ENCODE measurements at places on chromosomes 6 and 20.

DNA sequence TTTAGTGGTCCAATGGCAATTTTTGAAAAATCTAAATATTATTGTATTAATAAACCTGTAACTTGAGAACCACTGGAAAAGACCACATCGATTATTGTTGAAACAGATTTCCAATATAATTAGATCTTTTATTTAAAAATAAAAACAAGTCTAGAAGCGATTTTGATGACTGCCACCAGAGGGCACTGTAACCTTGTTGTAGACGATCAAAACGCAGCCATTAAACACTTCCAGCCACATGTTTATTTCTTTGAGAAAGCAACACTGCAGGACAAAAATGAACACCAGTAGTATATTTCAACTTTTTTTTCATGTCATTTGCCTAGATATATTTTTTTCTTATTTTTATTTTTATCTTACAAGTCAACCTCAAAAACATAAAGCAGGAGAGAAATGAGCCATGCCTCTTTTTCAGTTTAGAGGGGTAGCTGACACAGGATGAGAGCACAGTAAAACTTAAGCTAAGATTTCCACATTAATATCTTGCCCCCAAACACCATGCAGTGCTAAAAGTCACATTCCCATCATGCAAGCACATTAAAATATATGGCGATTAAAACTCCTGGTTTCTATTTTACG is 115.4 kb downstream of the OPRM1 start:
- DNase-seq, result peak; percentile 61

GRCh38 chr6:32177183-32177787 is 920 bp upstream of the RNF5 start:
- peak; percentile 71 for DNase-seq

DNA sequence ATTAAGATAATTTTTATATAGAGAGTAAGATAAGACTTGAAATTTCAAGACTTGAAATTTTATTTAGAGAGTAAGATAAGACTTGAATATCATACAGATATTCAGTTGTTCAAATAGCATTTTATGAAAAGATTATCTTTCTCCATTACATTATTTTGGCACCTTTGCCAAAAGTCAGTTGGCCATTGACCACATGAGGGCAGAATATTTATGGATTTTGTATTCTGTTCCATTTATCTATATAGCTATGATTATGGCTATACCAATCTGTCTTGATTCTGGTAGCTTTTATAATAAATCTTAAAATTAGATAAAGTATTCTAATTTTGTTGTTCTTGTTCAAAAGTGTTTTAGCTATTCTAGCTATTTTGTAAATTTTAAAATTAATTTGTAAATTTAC is 537.9 kb upstream of the GJE1 start:
- no peak for DNase-seq

- peak; percentile 32 for DNase-seq
These were observed 167.1 kb downstream of the PHF3 start for GRCh38 chr6:63802606-63803206.

- DNase-seq, result peak; percentile 30
These were observed 72.4 kb downstream of the GPX5 start for GRCh38 chr6:28597924-28598722.

- DNase-seq, result no peak
These were observed 168.1 kb downstream of the GRM4 start for GRCh38 chr6:33977606-33978411.

GRCh38 chr6:132007474-132008190 is 56.5 kb upstream of the CCN2 start:
- no peak for DNase-seq

DNA sequence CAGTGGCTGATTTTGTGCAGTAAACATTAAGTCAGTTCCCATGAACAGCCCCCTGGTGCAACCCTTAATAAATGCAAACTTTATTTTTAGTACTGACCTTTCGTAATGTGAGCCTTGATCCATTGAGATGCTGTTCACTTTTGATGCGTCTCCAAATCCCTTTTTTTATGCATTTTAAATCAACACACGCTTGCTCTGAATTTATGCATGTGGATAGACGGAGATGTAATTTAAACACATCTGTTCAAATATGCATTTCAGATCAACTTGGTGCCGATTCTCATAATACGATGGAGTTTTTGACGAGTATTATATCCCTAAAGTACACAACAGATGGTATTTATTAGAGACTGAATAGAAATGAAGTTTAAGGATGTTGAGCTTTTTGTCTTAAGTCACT is 505.7 kb downstream of the CDKAL1 start:
- DNase-seq, result no peak

DNA sequence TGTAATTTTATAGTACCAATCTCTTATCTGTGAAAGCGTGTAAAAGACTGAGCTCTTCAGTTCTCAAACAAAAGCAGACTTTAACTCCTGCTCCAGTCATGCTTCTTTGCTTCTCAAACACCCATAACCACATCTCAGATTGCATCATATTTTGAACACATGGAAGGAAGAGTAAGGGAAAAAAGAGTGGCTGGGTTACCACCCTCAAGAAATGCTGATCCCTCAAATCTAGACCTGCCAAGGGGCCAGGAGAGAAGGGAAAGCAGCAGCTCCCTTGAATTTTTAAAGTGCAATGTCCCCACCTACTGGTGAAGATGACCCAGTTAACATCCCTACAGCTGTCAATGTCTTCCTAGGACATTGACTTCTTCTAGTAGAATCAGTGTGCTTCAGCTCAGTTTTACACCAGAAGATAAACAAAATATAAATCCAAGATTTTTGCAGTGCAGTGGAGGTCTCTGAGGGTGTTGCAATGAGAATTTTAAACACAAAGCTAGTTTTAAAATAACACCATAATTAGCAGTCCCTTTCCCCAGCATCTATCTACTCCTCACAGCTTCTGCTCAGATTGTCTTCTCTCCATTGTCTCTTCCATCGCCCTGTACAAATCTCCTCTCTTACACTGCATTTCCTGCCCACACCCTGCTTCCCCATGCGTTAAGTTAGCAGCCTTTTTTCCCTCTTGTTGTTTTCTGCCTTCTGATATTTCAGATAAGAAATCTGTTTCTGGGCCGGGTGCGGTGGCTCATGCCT is 22.6 kb upstream of the HLA-DQB2 start:
- DNase-seq, result peak; percentile 24

DNA sequence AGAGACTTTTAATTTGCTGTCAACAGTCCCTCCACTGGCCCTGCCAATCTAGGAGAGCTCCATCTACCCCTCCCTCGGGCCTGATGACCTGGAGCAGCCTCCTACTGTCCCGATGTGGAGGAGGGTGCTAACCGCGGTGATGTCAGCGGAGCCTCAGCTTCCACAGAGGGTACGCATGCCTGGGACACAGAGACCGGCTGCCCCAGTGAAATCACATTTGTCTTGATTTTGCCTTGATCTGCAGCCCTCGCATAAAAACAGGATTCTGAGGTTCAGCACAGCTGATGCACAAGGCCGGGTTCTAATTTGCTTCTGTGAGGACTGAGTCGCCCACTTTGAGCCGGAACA is 77.6 kb downstream of the STK35 start:
- DNase-seq, result no peak

- peak; percentile 25 for DNase-seq
These were observed 41.2 kb upstream of the DST start for GRCh38 chr6:56683882-56684281.

GRCh38 chr6:22673474-22673873 is 104.1 kb downstream of the HDGFL1 start:
- no peak for DNase-seq

- no peak for DNase-seq
These were observed 115.2 kb upstream of the GLP1R start for GRCh38 chr6:38933426-38933825.

GRCh38 chr20:3565851-3566250 is 95.0 kb downstream of the ATRN start:
- no peak for DNase-seq

DNA sequence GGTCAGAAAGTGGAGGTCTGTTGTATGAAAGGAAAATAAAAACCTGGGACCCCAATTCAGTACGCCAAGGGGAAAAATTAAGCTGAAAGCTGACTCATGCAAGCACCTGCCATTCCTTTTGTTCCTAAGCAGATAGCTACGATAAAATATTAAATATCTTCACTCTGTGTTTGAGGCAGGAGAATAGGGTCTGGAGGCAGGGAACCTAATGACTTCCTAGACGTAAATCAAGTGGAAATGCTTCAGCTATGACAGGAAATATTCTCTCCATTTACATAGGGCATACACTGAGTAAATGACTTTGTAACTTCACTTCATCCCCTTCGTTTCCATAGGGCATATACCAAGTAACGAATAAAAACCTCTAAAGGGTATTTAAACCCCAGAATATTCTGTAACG is 41.0 kb upstream of the IFNGR1 start:
- no peak for DNase-seq

DNA sequence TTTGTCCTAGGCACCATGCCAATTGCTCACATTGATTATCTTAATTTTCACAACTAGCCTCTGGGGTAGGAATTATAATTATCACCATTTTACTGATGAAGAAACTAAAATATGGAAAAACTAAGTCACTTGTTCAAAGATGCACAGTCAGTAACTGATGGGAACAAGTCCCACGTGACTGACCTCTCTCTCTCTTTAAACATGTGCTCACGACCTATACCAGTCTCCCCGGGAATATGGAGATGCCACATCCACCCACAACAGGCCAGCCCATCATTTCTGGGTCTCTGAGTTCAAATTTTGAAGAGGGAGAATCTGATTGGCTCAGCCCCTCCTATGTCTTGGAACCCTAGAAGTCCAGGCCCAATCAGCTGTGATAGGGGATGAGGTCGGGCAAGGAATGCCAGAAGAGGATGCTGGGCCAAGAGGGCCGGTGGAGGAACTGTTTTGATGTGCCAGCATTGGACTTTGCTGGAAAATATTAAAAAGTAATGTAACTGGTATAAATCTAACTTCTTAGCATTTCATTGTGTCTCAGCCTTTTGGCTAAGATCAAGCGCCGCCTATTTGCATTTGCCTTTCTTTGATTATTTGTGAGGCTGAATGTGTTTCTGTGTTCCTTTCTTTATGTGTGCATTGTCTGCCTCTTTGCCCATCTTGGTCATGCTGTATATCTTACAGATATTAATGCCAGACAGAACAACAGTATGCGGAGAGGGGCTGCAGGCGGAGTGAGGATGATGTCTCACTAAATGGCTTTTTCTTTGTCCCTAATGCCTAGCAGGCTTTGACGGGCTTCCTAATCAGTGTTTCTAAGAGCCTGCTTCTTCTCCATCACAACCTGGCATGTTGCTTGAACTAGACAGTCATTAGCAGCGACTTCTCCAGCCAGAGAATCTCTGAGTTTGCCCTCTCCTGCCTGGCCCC is 126.6 kb downstream of the VEGFA start:
- no peak for DNase-seq

DNA sequence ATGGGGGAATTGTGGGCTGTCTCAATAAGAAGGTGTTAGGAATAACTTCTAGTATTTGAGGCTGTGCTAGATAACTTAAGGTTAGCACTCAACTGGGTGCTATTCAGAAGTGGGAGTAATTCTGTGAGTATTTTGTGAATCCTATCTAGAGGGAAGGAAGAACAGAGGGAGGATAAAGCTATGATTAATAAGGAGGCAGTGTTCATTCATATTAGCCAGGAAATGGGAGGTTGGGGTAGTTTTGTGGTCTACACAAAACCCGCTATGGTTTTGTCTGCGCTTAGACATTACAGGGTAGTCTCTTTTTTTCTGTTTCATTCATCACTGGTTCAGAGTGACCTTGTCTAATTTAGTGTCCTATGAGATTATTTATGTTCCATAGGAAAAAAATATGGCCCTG is 341.0 kb downstream of the ARHGAP18 start:
- no peak for DNase-seq

DNA sequence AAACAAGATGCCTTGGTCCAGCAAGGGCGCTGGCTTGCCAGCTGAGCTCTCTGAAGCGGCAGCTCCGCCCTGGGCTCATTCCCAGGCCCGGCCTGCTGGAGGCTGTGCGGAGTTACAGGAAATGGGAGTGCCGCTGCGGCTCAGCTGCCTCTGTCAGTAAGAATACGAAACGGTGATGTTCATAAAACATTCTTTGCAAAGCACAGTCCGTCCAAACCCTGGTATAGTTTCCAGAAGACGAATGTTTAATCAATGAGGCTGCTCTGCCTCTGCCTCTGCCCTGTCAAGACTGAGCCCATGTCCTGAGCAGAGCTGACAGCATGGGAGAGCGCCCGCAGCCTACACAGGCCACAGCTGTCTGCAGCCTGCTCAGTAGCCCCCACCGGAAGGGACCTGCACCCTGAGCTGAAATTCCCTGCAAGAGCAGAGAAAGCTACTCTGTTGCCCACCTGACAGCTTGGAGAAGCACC is 153.3 kb upstream of the SNX9 start:
- no peak for DNase-seq

DNA sequence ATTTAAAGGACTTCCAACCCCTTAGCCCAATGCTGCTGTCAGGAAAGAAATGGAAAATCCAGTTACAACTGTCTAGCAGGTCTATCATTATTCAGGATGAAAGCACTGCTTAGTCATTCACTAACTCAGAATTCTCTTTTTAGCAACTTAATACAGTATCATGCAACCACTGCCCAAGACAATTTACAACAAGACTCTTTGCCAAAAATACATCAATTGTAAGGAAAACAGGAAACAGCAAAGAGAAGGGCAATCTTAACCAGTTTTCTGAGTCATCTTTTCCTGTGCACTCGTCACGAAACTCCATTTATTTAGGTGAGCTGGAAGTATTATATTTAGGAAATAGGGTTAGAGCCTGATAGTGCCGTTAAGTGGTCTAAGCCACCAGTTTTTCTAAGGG is 1197.7 kb upstream of the CITED2 start:
- no peak for DNase-seq

DNA sequence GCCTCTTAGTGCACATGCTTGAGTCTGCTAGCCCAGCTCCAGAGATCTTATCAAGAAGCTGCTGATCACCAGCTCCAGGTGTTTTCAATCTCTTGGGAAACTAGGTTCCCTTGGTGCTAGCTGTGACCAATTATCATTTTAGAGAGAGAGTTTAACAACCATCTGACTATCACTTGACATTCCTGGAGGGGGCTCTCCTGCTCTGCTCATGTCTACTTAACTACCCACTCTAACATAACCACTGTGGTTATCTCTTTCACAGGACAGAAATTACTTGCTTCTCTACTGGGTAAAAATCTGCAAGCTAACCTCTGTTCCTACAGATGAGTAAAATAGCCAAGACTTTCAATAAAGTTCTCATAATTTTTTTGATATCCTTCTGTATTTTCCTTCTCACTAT is 823.4 kb upstream of the GJE1 start:
- DNase-seq, result no peak

DNA sequence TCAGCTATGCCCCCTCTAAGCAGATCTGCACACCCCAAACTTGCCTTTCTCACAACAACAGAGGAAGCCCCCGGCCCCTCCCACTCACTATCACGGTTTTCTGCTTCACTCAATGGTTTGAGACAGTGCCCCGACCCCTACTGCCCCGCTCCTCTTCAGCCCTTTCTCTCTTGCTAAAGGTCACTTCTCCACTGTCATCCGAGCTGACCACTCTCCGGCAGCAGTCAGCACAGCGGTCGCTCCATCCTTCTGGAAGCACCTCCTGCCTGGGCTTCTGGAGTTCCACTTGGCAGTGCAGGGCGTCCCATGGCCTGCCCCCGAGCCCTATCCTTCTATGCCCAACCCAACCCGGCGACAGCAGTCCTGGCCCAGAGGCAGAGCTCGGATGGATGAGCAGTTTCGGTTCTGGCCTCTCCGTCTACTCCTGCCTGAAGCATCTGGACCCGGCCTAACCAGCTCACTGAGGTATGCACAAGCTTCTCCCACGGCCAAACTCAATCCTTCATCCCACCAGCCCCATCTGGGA is 4.1 kb downstream of the CTSZ start:
- DNase-seq, result no peak
